ENCODE measurements at places on chromosomes 3 and 15. TPM values are rescaled to one million over a fixed set of nuclear protein-coding genes. Genes with fewer than 3 reads are reported as not detected.
A peak's percentile ranks its signal among the peaks of the same experiment; 100 is the strongest.

The LNP1 gene
- 2.7 TPM for total RNA-seq

GRCh38 chr3:52532838-52533622, 627 bp downstream of the NT5DC2 start:
- H3K36me3 ChIP-seq: no peaks in the 10 kb centered on the region
- no peaks in the 10 kb centered on the region for H3K27me3 ChIP-seq
- no peak for DNase-seq
- H3K4me3 ChIP-seq: peak overlapping the region; percentile 97
- peaks cover 16% of the 10 kb centered on the region for H3K4me1 ChIP-seq

DNA sequence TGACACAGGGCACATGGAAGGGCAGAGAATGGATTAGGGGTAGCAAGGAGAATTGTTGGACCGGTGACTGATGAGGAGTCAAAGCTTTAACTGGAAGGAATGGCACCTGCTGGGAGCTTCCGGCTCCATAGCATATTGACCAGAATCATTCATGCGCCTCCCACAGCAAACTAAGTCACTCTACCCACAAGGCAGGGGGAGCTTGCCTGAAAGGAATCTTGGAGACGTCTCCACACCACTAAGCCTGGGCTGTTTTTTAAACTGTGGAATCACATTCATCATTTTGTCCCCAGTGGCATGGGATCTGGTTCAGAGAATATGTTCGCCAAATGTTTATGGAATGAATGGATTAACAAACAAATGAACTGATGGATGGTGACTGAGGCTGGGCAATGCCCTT, 57.0 kb upstream of the ITGA11 start:
- no peaks in the 10 kb centered on the region for H3K4me1 ChIP-seq
- no peaks in the 10 kb centered on the region for H3K36me3 ChIP-seq
- H3K4me3 ChIP-seq: no peak overlapping the region
- no peaks in the 10 kb centered on the region for H3K27me3 ChIP-seq
- peak overlapping the region; percentile 66 for H3K27ac ChIP-seq

- DNase-seq: no peak
- H3K27me3 ChIP-seq: no peaks in the 10 kb centered on the region
- no peak overlapping the region for H3K4me3 ChIP-seq
Observed at GRCh38 chr3:71356265-71356664, 227.3 kb downstream of the FOXP1 start.

The CKMT1A gene
- total RNA-seq: 0.66 TPM

DNA sequence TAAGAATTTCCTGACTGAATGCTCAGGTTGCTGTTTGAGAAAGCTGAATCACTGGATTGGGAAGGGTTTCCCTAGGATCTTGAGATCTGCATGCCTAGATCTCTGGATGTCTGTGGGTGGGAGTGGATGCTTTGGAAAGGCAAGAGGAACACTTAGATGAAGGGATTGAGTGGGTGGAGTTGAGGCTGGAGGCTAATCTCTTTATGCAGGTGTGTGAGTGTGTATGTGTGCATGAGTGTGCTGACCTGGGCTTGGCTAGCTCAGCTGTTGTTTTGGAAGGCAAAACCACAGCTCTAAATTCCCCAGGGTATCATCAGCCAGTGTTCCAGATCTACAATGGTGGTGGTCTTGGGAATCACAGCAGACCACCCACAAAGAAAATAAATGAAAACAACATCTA, 60.5 kb downstream of the CLDN1 start:
- DNase-seq: no peak
- H3K27me3 ChIP-seq: no peaks in the 10 kb centered on the region
- peak overlapping the region; percentile 40 for H3K27ac ChIP-seq
- H3K4me3 ChIP-seq: no peak overlapping the region
- no peaks in the 10 kb centered on the region for H3K4me1 ChIP-seq

The LIPC gene
- total RNA-seq: not detected

The GOLGA6B gene
- total RNA-seq: not detected

- H3K4me1 ChIP-seq: peaks cover 4% of the 10 kb centered on the region
- peak overlapping the region; percentile 43 for H3K4me3 ChIP-seq
- DNase-seq: peak; percentile 58
- H3K27ac ChIP-seq: no peak overlapping the region
Observed at GRCh38 chr3:65597226-65597951, 441.3 kb downstream of the MAGI1 start.

GRCh38 chr3:127639173-127640041, 10.4 kb downstream of the PODXL2 start:
- DNase-seq: no peak
- no peaks in the 10 kb centered on the region for H3K4me1 ChIP-seq
- H3K27ac ChIP-seq: no peak overlapping the region

DNA sequence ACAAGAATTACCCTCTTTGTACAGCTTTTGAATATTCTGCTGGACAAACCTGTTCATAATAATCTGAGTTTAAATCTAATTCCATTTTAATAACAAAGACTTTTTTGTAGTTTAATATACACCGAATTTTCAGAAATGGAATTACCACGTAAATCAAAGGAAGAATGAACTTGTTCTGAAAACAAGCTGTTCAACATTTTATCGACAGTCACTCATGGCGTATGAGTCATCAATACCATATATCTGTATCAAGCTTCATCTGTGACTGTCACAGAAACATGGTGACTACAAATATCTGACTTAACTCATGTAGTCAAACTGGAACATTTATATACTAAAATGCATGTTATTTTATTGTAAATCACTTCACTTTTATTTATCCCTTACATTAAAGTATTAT, 90.0 kb downstream of the EFL1 start:
- H3K4me1 ChIP-seq: no peaks in the 10 kb centered on the region
- H3K4me3 ChIP-seq: no peak overlapping the region
- no peak overlapping the region for H3K27ac ChIP-seq
- no peak for DNase-seq
- no peaks in the 10 kb centered on the region for H3K27me3 ChIP-seq

The PSTPIP1 gene
- 2.6 TPM for total RNA-seq

DNA sequence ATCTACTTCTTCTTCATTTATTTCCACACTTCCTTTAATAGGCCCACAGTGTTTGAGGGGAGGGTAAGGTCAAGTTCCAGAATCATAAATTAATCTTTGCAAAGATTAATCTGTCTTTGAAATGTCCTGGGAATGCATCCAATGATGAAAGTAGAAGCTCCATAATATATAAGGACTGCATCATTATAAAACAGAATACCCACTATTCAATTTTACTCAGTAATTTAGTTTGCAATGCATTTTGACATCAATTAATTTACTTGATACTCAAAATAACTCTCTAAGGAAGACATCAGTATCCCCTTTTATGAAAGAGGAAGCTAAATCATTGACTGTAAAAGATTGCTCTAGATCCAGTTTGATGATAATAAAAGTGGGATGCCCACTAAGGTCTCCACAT, 777.2 kb downstream of the GRM7 start:
- no peaks in the 10 kb centered on the region for H3K4me1 ChIP-seq
- no peaks in the 10 kb centered on the region for H3K36me3 ChIP-seq
- DNase-seq: no peak
- no peak overlapping the region for H3K4me3 ChIP-seq
